ENCODE measurements at places on chromosomes 7 and 10.

- no peak overlapping the region for H3K4me3 ChIP-seq
- no peaks in the 10 kb centered on the region for H3K27me3 ChIP-seq
- H3K27ac ChIP-seq: no peak overlapping the region
- H3K36me3 ChIP-seq: no peaks in the 10 kb centered on the region
- peaks cover 5% of the 10 kb centered on the region for H3K4me1 ChIP-seq
These were observed 160.7 kb downstream of the TMEM178B start for GRCh38 chr7:141234335-141235105.

DNA sequence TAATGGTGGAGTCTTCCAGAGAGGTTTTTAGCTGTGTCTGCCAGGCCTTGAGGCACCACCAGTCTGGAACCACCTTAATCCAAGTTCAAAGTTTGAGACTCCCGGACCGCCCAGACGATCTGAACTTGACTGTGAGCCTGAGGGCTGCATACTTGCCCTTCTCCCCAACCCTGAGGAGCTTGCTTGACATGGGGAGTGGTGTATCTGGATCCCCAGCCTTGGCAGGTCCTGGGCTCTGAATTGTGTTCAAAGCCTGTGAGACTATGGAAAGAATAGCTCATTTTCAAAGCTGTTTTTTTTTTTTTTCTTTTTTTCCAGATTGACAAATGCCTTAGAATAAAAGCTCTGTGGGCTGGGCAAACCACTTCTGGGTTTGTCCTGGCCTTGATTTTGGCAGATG, 22.3 kb upstream of the CAMK1D start:
- no peaks in the 10 kb centered on the region for H3K27me3 ChIP-seq
- no peaks in the 10 kb centered on the region for H3K36me3 ChIP-seq
- DNase-seq: no peak
- no peak overlapping the region for H3K4me3 ChIP-seq
- H3K27ac ChIP-seq: no peak overlapping the region

GRCh38 chr7:1666317-1666822, 3.7 kb upstream of the ELFN1 start:
- DNase-seq: no peak
- H3K4me3 ChIP-seq: peak overlapping the region; percentile 27
- H3K4me1 ChIP-seq: peaks cover 32% of the 10 kb centered on the region
- no peak overlapping the region for H3K27ac ChIP-seq
- no peaks in the 10 kb centered on the region for H3K36me3 ChIP-seq

DNA sequence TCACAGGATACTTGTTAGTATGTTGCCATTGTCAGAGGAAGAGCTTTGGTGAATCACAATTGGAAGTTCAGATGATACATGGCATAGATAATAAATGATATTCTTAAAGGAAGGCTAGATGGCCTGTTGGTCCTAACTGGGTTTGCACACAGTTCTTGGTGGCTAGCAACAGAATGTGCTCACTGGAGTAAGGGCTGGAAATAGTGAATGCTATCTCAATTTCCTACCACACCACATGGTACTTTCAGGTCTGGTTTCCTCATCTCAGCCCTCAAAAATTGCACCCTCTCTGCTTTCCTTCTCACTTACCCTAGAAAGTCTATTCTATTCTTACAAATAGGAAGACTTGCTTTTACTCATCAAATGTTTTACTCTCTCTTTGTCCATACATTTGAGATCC, 622.5 kb downstream of the ANKRD7 start:
- no peaks in the 10 kb centered on the region for H3K36me3 ChIP-seq
- H3K4me1 ChIP-seq: no peaks in the 10 kb centered on the region
- H3K4me3 ChIP-seq: no peak overlapping the region
- H3K27me3 ChIP-seq: no peaks in the 10 kb centered on the region
- no peak for DNase-seq
- H3K27ac ChIP-seq: no peak overlapping the region

- H3K27me3 ChIP-seq: no peaks in the 10 kb centered on the region
- DNase-seq: no peak
- H3K4me1 ChIP-seq: no peaks in the 10 kb centered on the region
- no peak overlapping the region for H3K4me3 ChIP-seq
- H3K27ac ChIP-seq: no peak overlapping the region
These were observed 136.7 kb downstream of the NEBL start for GRCh38 chr10:20760460-20760859.

DNA sequence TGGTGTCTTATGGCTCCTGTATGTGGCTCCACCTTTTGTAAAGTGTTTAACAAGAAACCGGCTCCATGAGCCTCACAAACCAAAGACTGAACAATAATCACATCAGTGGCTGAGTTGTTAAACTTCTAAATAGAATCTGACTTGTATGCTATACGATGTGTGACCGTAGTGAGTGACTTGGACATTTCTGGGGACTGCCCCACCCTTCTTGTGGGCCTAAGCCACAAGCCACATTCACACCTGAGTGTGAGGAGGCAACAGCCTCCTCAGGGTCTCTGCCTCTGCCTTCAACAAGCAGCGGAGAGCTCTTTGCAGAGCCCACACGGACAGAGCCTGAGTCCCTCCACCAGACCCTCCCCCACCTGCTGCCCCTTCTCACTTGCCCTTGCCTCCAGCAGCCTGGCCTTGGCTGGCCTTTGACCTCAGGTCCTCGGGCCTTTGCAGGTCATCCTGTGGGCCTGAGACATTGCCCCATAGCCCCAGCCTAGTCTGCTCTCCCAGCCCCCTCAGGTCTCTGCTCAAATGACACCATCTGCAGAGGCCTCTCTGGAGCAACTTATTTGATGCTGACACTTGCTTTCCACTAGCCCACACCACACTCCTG, 156.8 kb upstream of the TNS3 start:
- H3K27me3 ChIP-seq: no peaks in the 10 kb centered on the region
- no peak overlapping the region for H3K4me3 ChIP-seq
- no peak overlapping the region for H3K27ac ChIP-seq
- no peak for DNase-seq

GRCh38 chr10:63217120-63217605, 84.0 kb downstream of the NRBF2 start:
- no peak overlapping the region for H3K4me3 ChIP-seq
- H3K36me3 ChIP-seq: peaks cover 36% of the 10 kb centered on the region
- DNase-seq: no peak
- H3K4me1 ChIP-seq: no peaks in the 10 kb centered on the region

DNA sequence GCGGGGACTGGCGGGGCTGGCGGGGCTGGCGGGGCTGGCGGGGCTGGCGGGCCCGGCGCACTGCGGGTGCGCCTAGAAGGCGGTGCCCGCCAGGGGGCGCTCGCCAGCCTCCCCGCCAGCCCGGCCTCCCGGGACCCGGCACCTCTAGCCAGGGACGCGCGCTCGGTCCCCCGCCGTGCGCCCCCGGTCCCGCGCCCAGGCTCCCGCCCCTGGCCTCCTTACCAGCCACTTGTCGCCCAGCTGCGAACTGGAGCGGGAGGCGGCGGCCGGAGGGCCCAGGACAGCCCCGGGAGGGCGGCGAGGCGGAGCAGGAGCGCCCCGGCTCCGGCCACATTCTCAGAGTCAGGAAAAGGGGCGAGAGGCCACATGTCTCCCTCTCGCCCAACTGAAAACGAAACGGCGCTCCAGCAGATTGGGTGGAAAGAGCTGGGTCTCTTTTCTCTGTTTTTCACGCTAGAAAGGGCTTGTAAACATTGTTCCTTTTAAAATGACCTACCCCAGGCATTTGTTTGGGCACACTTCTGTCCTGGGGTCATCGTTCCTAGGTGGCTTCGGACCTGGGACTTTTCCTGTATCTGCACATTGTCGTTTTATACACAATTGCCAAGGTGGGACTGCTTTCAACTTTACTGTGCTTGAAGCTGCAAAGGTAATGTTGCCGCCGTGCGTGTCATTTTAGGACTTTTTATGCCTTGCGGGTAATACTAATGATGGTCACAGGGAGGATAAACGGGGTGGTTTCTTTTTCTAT, 378 bp upstream of the PRKCQ start:
- peak overlapping the region; percentile 73 for H3K4me3 ChIP-seq
- no peaks in the 10 kb centered on the region for H3K27me3 ChIP-seq
- DNase-seq: peak; percentile 44
- H3K27ac ChIP-seq: peak overlapping the region; percentile 60
- H3K36me3 ChIP-seq: peaks cover 3% of the 10 kb centered on the region

- peak; percentile 74 for DNase-seq
- H3K27ac ChIP-seq: no peak overlapping the region
- H3K4me1 ChIP-seq: peaks cover 2% of the 10 kb centered on the region
- no peak overlapping the region for H3K4me3 ChIP-seq
- H3K27me3 ChIP-seq: peaks cover 10% of the 10 kb centered on the region
These were observed 68.5 kb downstream of the CXCL12 start for GRCh38 chr10:44316187-44316921.

Data from H1 (cell line).